ENCODE measurements at places on chromosomes 1 and 21.
A peak's percentile ranks its signal among the peaks of the same experiment; 100 is the strongest.

GRCh38 chr1:230739564-230740290, 7.5 kb upstream of the CAPN9 start:
- no peak for DNase-seq

DNA sequence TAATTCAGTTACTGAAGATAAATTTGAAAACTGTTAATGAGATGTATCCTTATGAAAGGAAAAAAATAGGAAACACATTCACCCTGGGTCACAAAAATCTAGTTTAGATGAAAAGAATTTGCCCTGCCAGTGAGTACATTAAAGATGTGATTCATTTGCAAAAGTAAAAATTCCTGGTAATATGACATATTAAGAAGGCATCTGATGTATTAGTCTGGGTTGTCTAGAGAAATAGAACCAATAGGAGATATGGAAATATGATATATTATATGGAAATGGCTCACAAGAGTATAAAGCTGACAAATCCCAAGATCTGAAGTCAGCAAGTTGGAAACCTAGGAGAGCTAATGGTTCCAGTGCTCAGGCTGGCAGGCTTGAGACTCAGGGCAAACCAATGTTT, 153.8 kb downstream of the MRPL39 start:
- no peak for DNase-seq

- DNase-seq: no peak
Observed at GRCh38 chr21:40466893-40467483, 380.0 kb downstream of the DSCAM start.

GRCh38 chr1:240114222-240114621, 22.5 kb downstream of the FMN2 start:
- DNase-seq: no peak

DNA sequence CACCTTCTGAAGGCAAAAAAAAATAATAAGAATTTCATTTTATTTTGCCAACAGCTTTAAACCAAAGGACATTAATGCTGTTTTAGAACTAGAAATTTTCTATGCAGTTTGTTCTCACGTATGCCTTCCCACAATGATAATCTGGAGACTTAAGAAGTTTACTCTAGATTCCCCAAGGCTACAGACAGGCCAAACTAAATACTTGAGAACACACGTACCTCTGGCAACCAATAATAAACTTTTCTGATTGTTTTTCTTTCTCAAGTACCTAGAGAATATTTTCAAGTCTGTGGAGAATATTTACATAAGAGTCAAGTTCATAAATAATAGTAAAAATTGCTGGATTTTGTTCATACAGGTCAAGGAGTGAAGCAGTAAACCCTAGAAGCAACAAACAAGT, 15.9 kb downstream of the CLDN8 start:
- DNase-seq: no peak

- DNase-seq: no peak
Observed at GRCh38 chr1:119288751-119289150, 79.8 kb upstream of the HAO2 start.

DNA sequence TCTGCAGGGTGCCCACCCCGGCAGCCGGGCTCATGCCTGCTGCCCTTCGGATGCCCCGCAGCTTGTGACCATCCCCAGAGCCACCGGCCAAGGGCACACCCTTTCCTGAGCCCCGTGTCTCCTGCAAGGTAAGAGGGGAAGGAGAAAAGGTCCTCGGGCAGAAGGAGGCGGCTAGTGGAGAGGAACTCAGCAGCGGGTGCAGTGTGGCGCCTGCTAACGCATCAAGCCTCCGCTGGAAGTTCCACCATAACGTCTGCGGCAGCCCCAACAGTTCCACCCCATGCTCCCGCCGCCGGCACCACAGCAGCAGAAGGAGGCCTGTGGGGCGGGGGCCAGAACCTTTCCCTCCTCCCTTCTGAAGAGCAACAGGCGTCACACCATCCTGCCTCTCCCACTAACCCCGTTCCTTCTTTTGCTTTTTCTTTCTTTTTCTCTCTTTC, 990 bp downstream of the VWA5B1 start:
- DNase-seq: no peak

DNA sequence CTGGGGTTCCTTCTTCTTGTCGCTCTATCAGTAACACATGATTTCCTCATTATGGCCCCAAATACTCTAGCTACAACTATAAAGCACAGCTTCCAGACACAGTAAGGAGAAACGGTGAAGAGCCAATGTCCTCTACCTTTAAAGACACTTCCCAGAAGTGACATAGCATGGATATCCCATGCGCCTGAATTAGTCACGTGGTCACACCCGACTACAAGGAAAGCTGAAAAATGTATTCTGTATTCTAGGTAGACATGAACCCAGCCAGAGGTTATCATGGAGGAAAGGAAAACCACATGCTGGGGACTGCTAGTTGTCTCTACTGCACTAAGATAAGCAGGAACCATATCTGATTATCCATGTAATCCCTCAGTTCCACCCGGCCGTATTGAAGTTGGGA, 244.3 kb downstream of the LMX1A start:
- no peak for DNase-seq

- no peak for DNase-seq
Observed at GRCh38 chr1:1150100-1150499, 23.6 kb upstream of the TTLL10 start.

DNA sequence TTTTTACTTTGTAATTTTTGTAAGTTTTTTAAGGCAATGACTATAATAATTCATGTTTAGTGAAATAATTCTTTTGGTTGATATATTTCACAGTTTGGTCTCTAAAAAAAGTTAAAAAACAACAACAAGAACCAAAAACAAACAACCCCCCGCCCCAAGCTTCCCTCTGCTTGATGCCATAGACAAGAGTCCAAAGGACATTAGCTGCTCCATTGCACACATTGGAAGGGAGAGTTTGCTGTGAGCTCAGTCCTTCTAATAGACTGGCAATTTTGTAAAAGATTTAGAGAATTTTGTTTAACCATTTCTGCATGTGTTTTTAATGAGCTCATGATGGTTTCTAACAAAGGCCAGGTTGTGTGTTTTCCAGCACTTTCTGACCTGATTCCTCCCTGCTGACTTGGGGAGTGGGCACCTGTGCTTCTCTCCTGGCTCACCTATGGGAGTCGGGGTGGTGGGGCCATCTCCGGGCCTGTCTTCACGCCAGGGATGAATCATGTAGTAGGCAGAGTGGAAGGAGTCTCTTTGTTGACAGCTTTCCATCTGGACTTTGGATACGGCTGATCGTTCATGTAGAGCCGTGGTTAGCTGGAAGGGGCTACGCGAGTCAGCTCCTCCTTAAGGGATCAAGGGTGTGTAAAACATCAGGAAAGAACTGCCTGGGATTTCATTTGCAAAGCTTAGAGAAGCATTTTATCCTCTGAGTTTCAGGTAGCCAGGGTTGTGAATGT, 14.1 kb downstream of the ZBTB18 start:
- DNase-seq: no peak

- no peak for DNase-seq
Observed at GRCh38 chr1:26203642-26204318, 13.4 kb downstream of the CATSPER4 start.

DNA sequence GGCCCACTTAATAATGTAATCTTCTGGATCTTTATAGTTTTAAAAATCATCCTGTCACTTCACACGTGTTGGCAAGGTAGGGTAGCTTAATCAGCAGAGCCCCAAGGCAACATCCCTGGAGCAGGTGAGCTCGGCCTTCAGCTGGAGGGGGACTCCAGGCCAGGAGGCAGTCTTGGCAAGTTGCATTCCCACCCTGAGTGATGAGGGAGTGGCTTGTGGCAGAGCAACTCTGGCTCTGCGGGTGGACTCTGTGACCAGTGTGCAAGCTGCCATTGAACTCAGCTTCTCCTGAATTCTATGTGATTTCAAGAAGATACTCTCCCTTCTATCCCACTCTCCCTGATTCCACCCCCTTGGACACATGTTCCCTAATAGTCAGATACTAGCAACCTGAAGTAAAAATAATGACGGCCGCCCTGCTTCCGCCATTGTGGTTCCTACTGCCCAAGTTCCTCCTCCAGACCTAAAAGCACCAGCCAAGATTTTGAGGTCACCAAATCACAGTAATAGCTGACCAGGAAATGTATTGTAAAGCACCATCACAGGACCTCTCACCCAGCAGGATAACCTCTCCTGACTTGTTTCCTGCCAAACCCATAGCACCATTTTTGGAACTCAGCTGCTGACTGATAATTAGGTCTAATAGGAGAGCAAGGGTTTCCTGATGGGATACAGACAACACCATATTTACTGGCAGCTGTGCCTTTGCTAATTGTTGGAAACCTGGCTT, 11.5 kb upstream of the LYST start:
- no peak for DNase-seq

DNA sequence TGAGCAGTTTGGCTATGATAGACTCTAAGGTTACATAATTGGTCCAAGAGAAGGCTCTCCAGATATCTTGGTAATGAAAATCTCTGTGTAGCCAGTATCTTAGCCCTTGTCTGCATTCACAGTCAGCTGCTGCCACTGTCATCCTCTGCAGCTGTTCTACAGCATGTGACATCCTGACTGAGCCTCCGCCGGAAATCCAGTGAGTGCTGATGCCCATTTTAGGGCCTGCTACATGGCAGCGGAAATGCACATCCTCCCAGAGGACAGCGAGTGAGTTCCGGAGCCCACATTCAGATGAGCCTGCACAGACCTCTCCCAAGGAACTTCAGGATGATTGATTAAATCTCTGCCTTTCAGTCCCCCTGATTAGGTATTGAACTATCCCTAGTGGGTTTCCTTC, 237.1 kb downstream of the HHIPL2 start:
- peak; percentile 22 for DNase-seq

DNA sequence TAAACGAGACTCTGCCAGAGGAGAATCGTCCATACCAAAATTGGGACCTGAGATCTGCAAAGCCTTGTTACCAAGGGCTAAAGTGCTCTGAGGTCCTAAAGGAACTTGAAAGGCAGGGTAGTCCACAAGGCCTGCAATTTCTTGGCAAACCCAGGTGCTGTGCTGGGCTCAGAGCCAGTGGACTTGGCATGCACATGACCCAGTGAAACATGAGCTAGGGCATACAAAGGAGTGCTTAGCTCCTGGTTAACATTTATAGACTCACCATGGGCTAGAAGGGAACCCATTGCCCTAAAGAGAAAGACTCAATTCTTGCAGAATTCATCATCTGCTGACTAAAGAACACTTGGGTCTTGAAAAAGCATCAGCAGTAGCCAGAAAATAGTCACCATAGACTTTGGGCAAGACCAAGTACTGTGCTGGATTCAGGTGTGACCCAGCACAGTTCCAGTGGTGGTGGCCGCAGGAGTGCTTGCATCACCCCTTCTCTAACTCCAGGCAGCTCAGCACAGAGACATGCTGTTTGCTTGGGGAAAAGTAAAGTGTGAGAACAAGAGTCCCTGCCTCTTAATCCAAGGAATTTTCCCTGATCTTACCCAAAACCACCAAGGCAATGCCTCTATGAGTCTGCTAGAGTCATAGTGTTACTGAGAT, 1069.4 kb upstream of the ADGRL2 start:
- DNase-seq: no peak

GRCh38 chr1:47871799-47872353, 125.3 kb downstream of the TRABD2B start:
- DNase-seq: no peak

DNA sequence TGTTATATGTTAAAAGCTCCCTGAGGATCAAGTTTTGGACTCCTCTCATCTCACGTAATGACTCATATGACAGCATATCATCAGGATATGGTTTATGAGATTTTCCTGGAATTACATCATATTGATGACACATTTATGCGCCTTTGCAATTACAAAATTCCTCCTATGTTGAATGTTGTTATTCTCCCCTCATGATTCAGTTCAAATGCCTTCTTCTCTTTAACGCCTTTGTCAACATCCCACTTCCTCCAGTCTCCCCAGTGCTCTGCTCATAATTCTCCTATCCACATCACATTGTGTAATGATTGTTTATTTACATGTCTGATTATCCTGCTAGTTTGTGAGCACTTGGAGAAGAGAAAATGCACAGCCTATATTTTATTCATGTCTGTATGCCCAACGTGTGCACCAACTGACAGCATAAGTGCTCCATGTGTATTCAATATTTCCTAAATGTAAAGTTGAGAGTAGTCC, 80.9 kb upstream of the BACH1 start:
- no peak for DNase-seq

DNA sequence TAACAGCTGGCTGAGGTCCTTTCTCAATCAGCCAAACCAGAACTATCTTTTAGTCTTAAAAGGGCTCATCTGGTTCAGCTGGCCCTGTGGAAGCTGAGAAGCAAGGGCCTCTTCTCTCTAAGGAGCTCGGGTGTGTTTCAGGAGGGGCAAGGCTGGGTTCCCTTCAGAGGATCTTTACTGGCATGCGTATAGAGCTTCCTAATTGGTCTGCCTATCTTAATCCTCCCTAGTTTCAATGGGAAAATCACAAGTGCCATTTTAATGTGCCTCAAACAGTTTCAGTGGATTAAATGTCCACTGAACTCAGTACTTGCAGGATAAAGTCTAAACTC, 81.5 kb upstream of the LBR start:
- no peak for DNase-seq

GRCh38 chr1:222926566-222926965, 111.7 kb downstream of the DISP1 start:
- DNase-seq: no peak

DNA sequence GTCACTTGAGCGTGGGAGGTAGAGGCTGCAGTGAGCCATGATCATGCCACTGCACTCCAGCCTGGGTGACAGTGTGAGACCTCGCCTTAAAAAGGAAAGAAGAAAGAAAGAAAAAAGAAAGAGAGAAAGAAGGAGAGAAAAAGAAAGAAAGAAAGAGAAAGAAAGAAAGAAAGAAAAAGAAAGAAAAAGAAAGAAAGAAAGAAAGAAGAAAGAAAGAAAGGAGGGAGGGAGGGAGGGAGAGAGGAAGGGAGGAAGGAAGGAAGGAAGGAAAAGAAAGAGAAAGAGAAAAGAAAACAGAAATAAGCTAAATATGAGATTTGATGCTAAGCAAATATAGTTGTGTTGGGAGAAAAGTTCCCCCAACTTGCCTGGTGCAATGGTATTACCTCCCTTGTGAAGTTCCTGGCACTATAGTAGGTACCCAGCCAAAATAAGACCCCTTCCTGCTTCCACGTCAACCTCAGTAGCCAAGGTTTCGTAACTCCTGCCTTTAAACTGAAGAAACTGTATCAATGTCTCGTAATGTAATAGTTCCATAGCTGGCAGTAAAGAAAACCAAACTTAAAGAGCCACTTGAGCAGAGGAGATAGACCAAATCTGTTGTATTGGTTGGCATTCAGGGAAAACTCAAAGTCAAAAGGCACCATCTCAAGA, 88.1 kb upstream of the HNRNPU start:
- DNase-seq: no peak

DNA sequence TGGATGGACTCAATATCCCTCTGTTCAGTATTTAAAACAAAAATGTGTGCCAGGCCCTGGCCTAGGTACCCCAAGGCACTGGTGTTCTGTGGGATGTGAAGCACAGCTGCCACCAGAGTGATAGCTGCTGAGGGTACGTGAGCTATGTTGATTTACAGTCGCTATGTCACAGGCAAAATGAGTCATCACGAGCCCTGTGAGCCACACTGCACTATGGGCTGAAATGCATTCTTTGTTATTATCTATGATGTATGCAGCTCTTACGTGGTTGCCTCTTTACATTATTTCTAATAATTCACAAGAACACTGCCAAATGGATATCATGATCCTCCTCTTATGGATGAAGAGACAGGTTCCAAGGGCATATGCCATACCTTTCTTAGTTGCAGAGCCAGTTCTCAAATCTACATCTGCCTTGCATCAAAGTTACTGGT, 2.1 kb downstream of the TEX38 start:
- DNase-seq: no peak

GRCh38 chr1:155012026-155012546, 9.5 kb downstream of the ZBTB7B start:
- no peak for DNase-seq
